Ascending aorta (tissue), 2 donors: ENCODE measurements at places on chromosomes 11 and 22.

DNA sequence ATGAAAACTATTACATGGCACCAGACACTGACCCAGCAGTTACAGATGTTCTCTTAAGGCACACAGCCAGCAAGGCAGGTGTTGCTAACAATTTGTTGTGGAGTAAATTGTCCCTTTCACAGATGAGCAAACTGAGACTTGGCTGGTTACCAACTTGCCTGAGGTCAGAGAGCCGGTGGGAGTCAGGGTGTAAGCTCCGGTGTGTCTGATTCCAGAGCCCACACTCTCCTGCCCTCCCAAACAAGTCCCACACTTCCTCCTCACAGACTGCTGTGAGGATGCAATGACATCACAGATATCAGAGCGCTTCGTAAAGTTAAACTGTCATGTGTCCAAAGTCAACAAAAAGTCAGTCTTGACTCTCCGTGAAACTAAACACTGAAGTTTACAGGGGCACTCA, 12.5 kb downstream of the GDPD5 start:
- no peak for DNase-seq

DNA sequence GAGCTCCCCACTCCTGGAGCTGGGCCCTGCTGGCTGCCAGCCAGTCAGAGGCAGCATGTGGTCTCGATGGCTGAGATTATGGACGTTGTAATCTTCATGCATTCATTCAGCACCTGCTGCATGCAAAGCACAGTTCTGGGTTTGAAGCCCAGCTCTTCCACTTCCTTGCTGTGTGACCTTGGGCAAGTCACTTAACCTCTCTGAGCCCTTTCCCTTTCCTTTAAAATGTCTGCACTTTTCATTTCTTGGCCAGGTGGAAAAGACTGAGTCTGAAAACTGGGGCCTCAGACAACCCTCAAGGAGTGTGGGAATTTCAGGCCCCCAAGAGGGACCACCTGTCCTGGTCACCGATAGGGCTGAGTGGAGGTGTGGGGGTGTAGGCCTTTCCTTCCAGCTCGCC, 24.6 kb upstream of the MYEOV start:
- DNase-seq = no peak

DNA sequence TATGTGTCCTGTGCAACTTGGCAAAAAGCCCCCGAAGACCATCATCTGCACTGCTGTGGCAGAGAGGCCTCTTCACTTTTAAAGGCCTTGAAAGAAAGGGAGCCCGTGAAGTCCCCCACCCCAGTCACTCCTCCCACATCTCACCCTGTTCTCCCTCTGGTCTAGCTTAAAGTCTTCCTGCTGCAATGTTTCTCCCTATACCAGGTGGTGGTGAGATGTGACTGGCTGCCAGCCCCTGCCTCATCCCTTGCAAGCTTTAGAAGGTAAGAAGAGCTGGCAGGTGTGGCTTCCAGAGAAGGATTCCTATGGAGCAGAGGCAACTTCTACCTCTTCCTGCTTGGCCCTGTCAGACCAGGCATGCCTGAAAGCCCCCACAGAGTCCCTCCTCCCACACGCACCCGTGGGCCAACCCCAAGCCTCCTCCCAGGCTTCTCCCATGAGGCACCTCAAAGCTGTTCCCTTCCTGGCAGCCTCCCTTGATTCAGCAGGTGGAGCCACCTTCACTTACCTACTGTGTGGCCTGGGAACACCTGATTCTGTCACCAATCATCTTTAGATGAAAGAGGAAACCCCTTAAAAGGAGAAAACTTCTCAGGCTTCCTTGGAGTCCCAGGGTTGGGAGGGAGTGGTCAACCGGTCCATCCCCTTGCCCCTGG, 4.0 kb upstream of the TRIM29 start:
- no peak for DNase-seq

DNA sequence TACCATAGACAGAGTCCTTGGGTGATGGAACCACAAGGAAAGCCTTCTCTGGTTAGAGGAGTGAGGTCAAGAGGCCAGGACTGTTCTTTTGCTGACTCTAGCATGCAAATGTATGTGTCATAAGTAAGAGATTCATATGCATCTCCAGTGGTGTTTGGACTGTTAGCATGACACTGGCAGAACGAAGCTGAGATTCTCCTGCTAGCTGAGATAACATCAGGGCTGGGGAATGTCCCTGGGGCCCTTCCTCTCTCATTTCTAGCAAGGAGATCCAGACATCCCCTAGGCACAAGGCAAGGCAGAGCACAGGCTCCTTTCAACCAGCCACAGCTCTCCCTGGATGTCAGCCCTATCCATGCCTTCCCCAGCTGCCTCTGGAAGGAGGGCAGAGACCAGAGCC, 711.3 kb downstream of the OPCML start:
- no peak for DNase-seq

GRCh38 chr11:65277631-65278277, 16.0 kb downstream of the POLA2 start:
- no peak for DNase-seq

DNA sequence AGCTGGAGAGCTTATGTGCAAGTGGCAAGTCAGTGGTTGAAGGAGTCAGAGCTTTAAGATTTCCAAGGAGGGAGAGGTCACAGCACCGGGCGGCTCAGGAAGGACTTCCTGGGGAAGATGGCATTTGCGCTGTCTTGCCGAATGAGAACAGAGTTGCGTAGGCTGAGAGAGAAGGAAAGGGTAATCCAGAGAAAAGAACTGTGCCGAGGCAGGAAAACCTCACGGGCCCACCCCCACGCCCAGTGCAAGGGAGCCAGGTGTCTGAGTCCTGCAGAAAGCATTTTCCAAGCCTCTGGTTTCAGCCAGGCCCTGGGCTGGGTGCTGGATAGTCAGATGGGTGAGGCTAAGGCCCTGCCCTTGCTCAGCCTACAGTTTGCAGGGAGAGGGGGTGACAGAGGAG, 3.2 kb upstream of the AP1B1 start:
- DNase-seq = peak; percentile 49

DNA sequence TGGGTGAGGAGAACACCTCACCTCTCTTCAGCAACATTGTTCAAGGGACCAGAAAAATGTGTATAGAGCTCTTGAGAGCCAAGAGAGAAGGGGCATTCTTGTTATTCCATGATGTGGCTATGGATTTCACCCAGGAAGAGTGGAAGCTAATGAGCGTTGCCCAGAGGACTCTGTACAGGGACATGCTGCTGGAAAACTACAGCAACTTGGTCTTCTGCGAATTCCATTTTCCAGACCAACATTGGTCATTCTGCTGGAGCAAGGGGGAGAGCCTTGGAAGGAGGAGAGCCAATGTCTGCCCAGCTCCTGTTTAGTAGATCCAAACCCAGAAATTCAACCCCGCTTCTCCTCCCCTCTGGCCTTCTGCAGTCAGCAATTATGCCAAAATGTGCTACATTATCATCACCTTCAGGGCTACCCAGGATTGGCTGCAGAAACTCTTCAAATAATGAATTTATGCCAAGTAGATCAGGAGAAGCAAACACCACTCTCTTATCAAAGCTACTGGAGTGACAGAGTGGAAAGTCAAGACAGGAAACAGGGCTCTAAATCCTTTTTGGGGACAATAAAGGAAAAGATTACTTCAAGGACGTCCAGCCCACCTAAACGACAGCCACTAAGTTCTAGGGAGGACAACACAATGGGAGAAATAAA, 707.5 kb upstream of the LUZP2 start:
- no peak for DNase-seq

GRCh38 chr11:282171-282570, 4.0 kb downstream of the NLRP6 start:
- DNase-seq = no peak

GRCh38 chr11:55697817-55698216, 35.8 kb downstream of the OR4C6 start:
- no peak for DNase-seq

- no peak for DNase-seq
These were observed 45.9 kb upstream of the SYT7 start for GRCh38 chr11:61626580-61627380.

DNA sequence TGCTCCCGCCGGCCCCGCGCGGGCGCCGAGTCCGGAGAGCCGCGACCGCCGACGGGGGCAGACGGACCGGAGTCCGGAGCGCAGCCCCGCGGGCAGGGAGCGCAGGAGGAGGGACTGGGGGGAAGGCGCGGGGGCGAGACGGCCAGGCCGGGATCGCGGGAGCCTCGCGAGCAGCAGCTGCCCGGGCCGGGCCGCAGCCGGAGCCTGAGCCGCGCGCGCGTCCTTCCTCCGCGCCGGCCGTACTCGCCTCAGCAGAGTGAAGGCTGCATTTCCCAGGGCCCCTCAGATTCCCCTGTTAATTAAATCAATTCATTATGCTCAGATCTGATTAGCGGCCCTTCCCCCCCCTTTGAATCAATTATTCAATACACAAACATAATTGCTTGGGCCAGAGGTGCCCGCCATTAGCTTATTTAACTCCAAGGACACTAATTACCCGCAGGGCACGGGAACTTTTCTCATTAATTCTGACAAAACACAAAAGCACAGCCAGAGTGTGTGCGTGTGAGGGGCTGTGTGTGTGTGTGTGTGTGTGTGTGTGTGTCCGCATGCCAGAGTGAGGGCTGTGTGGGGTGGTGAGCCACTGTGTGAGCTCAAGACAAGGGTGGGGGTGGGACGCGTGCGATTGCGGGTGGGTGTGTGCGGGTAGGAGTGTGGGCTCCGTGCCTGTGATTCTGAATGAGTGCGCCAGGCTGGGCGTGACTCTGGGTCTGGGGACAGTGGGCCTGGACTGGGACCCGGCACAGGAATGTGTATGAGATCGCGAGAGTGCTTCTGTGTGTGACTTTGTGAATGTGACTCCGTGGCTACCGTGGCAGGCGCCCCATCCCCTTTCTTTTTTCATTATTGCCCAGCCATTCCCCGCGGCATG, 5.1 kb upstream of the LMO1 start:
- no peak for DNase-seq

DNA sequence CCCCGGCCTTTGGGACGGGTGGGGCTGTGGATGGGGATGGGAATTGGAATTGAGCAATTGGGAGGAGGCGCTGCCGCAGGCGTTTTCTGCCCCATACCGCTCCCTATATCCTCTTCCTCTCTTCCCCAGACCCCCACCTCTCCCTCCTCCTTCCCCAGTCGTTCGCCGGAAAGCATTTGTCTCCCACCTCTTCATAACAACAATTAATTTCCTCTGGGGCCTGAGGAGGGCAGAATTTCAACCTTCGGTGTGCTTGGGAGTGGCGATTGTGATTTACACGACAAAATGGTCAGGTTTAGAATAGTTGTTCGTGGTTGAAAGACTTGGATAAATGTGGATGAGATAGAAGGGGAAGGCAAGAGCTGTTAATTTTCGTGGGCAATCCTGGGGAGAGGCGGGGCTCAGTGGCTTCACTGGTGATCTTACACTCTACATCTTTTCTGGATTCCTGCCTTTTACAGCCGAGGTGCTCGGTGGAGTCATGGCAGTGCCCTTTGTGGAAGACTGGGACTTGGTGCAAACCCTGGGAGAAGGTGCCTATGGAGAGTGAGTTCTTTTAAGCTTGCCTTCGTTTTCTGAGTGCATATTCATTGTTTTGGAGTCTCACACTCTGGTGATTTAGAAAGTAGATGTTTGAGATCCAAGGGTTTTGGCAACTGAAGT, 1.5 kb downstream of the CHEK1 start:
- no peak for DNase-seq

DNA sequence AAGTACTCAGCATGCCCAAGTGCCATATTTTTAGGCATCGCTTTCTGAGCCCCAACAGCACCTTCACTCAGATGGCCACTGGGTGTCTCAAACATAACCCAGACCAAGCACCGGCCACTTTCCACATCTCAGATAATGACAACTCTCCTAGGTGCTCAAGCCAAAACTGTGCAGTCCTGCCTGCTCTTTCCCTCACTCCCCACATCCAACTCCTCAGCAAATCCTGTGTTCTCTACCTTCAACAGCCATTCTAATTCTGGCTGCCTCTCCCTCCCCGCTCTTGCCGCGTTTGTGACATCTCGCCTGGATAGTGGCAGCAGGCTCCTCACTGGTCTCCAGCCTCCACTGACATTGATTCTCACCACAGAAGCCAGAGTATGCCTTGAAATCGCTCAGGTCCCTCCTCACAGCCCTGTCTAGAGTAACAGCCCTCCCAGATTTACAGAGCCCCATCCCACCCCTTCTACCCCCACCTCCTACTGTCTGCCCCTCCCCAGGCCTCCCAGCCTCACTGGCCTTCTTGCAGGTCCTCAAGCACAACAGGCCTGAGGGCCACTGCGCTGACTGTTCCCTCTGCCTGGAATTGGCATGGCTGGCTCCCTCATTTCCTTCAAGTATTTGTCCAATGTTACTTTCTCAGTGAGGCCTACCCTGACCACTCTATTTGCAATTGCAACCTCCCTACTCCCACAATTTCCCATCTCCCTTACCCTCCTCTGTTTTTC, 1.3 kb upstream of the PHETA2 start:
- no peak for DNase-seq

DNA sequence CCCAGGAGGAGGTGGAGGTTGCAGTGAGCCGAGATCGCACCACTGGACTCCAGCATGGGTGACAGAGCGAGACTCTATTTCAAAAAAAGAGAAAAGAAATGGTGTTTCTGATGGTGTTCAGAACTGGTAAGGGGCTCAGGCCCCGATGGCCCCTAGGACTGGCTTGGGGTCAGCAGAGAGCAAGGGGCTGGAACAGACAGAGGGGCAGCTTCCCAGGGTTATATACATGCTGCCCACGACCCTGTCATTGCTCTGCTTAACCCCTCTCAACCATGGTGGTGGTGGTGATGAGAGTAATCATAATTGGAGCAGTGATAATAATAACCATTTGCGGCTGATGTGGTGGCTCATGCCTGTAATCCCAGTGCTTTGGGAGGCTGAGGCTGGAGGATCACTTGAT, 79.4 kb downstream of the CEP164 start:
- no peak for DNase-seq

DNA sequence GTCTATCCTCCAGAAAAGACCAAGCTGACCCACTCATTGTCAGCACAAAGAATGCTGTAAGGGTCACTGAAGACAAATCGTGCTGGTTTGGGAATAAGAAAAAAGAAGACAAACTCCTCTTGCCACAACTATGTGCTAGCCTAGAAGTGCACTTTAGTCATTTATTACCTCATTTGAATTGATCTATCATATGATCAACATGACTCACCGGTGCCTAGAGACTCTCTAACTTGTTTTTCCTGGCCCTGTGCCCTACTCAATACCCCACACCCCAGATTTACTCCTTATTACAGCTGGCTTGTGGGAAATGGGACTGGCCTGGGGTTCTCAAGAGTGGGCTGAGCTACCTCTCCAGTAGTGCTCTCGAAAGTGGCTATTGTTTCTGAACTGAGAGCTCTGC, 35.9 kb upstream of the HORMAD2 start:
- DNase-seq = no peak

GRCh38 chr11:13166036-13166435, 111.6 kb upstream of the BMAL1 start:
- DNase-seq = no peak

- DNase-seq = no peak
These were observed 227.9 kb downstream of the NTM start for GRCh38 chr11:131598305-131598704.

DNA sequence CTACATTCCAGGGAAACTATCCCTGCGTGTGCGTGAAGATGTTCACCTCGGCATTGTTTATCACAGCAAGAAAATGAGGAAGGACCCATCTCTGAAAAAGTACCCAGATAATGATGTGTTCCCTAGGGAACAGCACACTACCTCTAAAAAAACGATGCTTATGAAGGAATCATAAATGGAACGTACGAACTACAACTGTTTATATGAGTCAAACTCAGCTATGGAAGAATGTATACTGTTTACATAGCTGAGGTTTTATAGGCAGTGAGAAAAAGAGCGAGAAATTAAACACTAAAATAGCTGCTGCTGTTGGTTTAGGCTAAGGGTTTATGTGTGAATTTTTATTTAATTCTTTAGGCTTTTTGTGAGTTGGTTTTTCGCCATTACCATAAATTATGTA, 48.9 kb downstream of the APOL1 start:
- no peak for DNase-seq

- DNase-seq = no peak
These were observed 21.2 kb downstream of the PTPRJ start for GRCh38 chr11:48001438-48002021.

- no peak for DNase-seq
These were observed 1079.7 kb downstream of the OPCML start for GRCh38 chr11:132452616-132453015.
